Cardiac ventricle fibroblast (primary cell): ENCODE measurements at places on chromosomes 2 and 18. TPM values are rescaled to one million over a fixed set of nuclear protein-coding genes. Genes with fewer than 3 reads are reported as not detected.

Gene TFCP2L1
- total RNA-seq: not detected in 2 replicates

Gene KRTCAP3
- total RNA-seq: not detected in 2 replicates

Gene IMMT
- 41.2 and 43.5 TPM in 2 replicates for total RNA-seq

Gene FOXI3
- total RNA-seq: not detected in 2 replicates

Gene MAPRE2
- 18.3 and 30.1 TPM in 2 replicates for total RNA-seq

Gene TTN
- total RNA-seq: 0.05 and 0.06 TPM in 2 replicates

Gene SLC19A3
- 5.2 and 9.9 TPM in 2 replicates for total RNA-seq

Gene POTEI
- not detected in 2 replicates for total RNA-seq

Gene ADI1
- total RNA-seq: 58.0 and 75.1 TPM in 2 replicates

Gene RAB12
- 43.3 and 46.7 TPM in 2 replicates for total RNA-seq
